ENCODE measurements at places on chromosomes 2 and 18.
A peak's percentile ranks its signal among the peaks of the same experiment; 100 is the strongest.

DNA sequence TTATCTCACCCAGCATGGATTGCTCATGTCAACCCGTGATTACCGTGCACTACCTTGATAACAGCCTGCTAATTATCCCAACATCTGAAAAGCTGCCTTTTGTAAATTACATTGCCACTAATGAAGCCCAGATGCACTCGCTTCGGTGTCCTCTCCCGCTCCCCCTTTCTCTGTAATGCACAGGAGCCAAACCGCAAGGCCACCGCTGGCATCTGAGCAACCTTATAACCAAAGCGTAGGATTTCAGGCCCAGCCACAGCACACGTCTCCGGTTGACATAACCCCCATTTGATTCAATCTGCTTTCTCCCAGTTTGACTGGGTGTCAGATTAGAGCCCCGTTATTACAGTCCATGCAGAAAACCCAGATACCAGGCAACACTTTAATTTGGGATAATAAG is 341.2 kb downstream of the ALK start:
- DNase-seq, result no peak

DNA sequence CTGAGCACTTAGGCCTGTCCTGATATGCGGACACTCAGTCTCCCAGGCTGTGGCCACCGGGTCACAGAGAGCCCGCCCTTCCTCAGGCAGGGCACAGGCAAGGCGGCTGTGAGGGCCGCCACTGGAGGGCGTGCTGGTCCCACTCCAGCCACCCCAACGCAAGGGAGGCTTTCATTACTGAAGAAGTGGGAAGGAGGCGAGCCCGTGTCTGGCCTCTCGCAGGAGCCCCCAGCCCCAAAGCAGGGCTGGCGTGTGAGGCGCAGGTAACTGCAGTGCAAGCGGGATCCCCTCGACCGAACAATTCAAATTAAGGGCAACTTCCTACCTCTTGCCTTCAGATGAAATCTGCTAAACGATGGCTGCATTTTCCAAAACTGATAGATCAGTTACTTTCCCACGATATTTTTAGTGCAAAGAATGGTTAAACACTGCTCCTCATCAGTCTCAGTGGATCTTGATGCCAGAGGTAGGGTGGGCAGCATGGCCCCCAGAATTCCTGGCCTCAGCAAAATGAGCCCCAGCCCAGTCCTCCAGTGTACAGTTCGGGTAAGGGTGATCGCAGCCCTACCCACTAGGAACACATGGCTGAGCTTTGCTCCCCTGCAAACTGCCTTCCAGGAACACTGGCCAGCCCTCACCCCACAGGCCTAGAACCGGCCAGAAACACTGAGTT is 97.2 kb downstream of the SEPTIN10 start:
- peak; percentile 61 for DNase-seq

GRCh38 chr2:203797712-203798111 is 69.9 kb upstream of the CTLA4 start:
- no peak for DNase-seq

- no peak for DNase-seq
Measured at GRCh38 chr2:151852260-151853069, 24.2 kb upstream of the ARL5A start.

- DNase-seq, result no peak
Measured at GRCh38 chr2:151727593-151728552, 6.4 kb downstream of the NEB start.

GRCh38 chr2:14706201-14706600 is 73.7 kb downstream of the LRATD1 start:
- no peak for DNase-seq

DNA sequence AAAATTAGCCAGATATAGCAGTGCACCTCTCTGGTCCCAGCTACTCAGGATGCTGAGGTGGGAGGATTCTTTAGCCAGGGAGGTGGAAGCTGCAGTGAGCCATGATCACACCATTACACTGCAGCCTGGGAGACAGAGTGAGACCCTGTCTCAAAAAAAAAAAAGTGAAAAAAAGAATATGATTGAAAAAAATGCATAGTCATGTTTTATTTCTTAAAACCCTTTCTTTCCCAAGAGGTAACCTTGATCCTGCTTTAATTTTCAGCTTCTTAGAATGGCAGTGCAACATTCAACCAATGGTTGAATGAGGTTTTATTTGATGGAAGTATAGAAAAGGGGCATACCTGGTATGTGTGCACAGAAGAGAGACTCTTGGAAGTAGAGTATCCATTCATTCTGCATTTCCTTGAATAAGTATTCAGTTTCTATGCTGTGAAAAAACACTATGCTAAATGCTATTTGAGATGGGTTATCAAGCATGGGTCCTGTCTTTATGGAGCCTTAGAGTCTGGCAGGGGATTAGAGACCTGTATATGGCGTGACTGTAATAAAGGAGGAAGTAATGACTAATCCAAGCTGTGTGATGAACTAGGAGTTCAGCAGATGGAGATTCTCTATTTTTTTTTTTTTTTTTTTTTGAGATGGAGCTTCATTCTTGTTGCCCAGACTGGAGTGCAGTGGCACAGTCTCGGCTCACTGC is 146.3 kb downstream of the WDSUB1 start:
- no peak for DNase-seq

DNA sequence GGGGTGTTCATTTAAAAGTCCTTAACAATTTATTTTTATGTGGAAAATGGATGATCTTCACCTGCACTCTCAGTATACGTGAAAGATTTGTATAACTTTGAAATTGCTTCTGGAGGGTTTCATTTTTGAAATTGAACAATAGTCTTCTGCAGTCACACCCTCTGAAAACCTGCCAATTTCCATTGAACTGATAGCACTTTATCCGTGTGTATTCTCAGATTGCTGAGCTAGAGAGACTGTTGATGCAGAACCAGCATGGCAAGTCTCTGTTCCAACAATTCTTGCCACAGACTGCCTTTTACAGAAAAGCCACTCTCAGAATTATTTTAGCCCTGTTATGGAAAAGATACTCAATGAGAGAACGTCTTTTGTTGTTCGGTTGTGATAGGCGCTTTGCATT is 6.6 kb upstream of the GULP1 start:
- no peak for DNase-seq

- no peak for DNase-seq
Measured at GRCh38 chr2:147904051-147904450, 59.2 kb downstream of the ACVR2A start.

- DNase-seq, result peak; percentile 68
Measured at GRCh38 chr2:10659898-10660568, 29.7 kb downstream of the NOL10 start.

GRCh38 chr2:135150725-135151124 is 98.6 kb downstream of the RAB3GAP1 start:
- DNase-seq, result no peak

GRCh38 chr2:64751286-64752260 is 97.9 kb upstream of the SERTAD2 start:
- no peak for DNase-seq

DNA sequence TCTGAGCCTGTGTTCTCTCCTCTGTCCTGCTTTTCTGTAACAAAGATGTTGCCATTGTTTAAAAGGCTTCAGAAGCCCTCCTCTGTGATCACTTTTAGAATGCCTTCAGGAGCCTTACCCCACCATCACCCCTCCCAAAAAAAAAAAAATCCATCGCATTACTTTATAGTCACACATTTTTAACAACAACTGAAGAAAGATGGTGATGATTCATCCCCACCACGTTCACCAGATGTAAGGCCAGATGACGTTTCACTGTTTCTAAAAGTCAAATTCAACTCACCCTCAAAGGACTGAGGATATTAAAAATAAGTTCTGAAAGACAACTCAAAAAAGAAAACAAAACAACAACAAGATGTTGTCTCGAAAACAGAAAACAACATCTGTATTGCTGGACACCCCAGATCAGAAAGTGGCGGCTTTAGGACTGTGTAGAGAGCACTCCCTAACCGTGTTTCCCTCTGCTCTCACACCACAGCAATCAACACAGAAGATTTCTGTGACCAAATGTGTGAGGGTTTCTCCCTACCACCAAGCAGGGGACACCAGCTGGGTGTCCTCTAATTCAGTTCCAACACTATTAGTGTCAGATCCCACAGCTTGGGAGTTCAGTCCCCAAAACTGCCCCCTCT is 61.9 kb upstream of the CREB1 start:
- DNase-seq, result no peak

- no peak for DNase-seq
Measured at GRCh38 chr2:120488531-120488930, 142.6 kb downstream of the INHBB start.

DNA sequence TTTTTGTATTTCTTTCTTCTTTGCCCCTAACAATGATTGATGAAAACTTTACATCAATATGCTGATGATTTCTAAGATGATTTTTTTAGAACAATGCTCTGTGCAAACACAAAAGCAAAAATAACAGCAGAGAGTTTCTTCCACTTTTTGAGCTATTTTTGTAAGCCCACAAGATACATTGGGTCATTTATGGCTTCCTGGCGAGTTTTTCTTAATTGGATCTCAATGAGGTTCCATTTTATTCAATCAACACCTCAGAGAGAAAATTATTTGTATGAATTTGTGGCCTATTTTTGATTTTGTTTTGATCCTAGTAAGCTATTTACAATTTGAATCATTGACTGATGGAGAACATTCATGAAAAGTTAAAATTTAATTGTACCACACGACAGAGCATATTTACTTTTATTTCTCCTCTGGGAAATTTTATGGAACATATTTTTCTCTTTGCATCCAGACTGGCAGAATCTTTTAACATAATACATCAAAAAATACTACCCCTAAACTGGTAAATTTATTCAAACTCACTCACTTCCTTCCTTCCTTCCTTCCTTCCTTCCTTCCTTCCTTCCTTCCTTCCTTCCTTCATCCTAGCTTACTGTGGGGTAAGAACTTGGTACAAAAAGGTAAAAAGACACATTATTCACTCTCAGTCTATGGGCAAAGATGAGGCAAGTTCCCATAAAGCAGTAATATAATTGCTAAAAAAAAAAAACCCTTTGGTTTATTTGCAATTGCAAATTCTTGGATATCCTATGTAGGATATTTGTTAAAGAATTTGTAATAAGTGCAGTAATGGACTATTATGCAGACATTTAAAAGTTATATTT is 710.4 kb downstream of the SLC4A3 start:
- no peak for DNase-seq

GRCh38 chr2:2291500-2292260 is 39.4 kb downstream of the MYT1L start:
- no peak for DNase-seq

GRCh38 chr2:20104900-20105545 is 53.6 kb upstream of the LAPTM4A start:
- DNase-seq, result no peak

GRCh38 chr18:67954594-67954993 is 438.1 kb upstream of the DSEL start:
- DNase-seq, result no peak

GRCh38 chr2:144151405-144151804 is 368.5 kb downstream of the ZEB2 start:
- no peak for DNase-seq

DNA sequence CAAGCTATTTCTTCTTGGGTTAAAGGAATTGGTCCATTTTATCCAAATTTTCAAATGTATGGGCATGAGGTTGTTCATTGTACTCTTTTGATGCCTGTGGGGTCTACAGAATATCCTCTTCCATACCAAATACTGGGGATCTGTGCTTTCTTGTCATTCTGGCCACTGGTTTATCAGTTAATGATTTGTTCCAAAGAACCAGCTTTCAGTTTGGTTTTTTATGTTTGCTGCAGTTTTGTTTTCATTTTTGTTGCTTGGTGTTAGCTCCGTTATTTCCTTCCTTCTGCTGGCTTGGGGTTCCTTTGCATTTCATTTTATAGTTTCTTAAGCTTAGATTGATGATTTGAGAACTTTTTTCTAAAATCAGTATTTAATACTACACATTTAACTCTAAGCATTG is 45.5 kb downstream of the SLC66A2 start:
- no peak for DNase-seq

All from activated CD8-positive, alpha-beta memory T cell treated with anti-CD3 and anti-CD28 coated beads, Interleukin-2, amount 50 U/mL, for 48 hours (primary cell).